Uterus (tissue), 4 donors: ENCODE measurements at places on chromosomes 2 and 18. TPM values are rescaled to one million over a fixed set of nuclear protein-coding genes. Genes with fewer than 3 reads are reported as not detected.

The CCDC148 gene
- 9.7 TPM for total RNA-seq

The CCDC141 gene
- total RNA-seq: 4.6 TPM

DNA sequence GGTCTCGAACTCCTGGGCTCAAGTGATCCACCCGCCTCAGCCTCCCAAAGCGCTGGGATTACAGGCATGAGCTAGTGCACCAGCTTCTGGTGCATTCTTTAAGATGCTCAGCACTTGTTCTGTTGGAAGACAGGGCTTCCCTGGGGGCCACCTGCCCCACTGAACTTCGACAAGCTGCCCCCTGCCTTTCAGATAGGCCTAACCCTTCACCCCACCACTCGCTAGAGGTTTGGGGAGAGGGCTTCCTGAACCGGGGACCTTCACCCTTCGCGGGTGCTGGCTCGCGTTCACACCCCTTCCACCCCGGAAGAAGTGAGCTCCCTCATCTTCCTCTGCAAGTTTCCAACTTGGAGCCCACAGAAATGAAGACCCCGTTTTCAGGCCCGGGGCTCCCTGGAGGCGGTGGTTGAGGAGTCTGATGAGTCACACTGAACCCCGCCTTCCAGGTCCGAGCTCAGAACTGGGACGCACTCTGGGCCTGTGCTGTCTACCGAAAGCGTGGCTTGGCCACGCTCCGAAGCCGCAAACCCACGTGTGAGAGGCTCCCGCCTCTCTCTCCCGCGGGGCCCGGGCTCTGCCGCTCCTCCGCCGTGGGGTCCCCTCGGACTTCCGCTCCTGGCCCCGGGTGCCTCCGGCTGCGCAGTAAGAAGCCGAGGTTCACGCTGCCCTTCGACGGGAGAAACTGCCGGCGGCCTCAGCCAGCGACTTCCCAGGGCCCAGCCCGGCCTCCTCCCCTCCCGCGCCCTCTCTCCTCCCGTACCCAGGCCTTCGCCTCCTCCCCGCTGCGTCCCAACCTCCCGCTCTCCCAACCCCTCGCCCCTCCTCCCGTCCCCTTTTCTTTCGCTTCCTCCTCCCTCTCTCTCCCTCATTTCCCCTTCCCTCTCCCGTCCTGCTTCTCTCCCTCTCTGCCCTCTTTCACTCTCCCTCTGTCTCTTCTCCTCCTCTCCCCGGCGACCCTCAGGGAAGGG, 47.5 kb upstream of the SP3 start:
- DNase-seq: peak; percentile 85

DNA sequence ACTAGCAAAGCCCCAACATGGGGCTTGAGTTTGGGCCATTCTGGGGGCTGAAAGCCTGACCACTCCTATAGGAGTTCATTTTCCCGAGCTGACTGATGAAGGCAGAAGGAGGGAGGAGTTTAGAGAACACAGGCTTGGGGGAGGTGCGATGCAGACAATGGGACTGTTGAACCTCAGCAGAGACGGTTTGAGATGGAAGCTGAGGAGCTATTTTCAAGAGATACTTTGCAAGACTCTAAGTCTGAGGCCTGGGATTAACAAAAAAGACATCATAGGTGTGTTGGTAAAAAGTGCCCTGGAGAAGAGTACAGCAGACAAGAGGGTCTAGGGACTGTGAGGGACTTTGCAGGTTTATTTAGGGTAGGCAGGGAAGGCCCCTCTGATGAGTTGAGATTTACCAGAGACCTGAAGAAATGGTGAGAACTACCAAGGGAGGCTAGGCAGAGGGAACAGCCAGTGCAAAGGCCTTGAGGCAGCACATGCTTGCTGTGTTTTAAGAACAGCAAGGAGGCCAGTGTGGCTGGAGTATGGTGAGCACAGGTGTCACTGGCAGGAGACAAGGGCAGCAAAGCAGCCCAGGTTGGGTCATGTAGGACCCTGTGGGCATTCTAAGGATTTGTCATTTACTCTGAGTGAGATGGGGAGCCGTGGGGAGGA, 31.6 kb downstream of the PCBP1 start:
- no peak for DNase-seq

The OTOF gene
- 0.21 TPM for total RNA-seq

DNA sequence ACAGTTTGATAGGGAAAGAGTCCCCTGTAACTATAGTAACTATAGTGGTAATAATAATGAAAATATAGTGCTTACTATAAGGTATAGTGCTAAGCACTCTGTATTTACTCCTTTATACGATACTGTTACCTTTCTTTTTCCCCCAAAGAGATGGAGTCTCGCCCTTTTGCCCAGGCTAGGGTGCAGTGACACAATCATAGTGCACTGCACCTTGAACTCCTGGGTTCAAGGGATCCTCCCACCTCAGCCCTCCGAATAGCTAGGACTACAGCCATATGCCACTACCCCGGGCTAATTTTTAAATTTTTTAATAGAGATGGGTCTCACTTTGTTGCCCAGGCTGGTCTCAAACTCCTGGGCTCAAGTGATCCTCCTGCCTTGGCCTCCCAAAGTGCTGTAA, 34.6 kb downstream of the EML4 start:
- no peak for DNase-seq

DNA sequence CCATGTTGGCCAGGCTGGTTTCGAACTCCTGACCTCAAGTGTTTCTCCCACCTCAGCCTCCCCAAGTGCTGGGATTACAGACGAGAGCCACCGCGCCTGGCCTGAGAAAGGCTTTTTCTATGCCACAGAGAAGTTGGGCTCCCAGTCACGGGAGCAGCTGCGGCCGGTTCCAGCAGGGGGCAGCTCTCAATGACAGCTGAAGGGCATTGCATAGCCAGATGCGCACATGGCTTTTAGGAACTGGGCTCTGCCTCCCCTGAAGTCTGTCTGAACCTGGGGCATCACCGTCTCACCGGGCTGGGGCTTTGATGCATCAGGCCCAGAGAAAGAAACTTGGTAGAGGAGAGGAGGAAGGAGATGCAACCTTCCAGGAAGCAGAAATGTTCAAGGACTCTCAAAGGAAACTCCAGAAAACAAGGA, 84.2 kb upstream of the LAPTM4A start:
- peak; percentile 57 for DNase-seq

The TPO gene
- total RNA-seq: not detected

DNA sequence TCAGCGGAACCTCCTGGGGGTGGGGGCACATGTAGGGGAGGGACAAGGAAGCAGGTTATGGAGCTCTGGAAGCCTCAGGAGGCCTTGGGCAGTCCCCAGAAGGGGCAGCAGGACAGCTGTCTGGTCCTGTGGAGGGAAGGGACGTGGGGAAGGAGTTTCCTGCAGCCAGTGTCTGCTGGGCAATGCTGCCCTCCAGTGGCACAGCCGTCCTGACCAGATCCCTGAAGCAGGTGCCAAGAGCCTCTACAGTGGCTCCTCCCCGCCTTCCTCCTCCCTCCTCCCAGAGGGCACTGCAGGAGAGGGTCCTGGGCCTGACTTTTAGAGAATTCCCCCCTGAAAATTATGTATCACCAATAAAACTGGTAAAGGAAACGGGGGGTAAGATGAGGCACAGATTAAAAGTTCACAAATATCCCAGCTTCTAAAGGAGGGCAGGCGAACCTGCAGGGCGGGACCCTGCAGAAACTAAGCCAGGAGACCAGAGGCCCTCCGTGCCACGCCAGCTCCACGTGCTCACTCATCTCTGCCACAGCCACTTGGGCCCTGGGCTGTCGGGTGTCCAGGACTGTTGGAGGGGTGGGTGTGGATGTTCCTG, 258.5 kb downstream of the TWIST2 start:
- DNase-seq: peak; percentile 32

The TTC31 gene
- 29.2 TPM for total RNA-seq

The LYG2 gene
- not detected for total RNA-seq

- no peak for DNase-seq
Measured at GRCh38 chr2:239833269-239834109, 191.7 kb downstream of the NDUFA10 start.

The GPAT2 gene
- 4.8 TPM for total RNA-seq

DNA sequence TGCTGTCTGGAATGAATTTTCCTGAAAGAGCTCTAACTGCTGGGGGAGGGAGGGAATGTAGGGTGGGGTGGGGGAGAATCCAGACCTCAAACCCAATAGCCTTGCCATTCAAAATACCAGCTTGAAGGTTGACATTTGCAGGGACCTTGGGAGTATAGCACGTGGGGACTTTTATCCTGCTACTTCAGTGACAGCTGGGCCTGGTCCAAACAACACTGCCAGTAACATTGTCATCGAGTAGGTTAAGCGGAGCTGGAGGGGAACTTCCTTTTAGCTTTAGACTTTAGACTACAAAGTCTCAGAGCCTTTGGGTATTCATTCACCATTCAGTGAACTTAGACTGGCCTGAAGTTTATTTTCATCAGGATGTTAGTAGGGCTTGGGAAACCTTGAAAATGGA, 248.7 kb downstream of the MEIS1 start:
- no peak for DNase-seq

The C2orf92 gene
- 17.5 TPM for total RNA-seq

DNA sequence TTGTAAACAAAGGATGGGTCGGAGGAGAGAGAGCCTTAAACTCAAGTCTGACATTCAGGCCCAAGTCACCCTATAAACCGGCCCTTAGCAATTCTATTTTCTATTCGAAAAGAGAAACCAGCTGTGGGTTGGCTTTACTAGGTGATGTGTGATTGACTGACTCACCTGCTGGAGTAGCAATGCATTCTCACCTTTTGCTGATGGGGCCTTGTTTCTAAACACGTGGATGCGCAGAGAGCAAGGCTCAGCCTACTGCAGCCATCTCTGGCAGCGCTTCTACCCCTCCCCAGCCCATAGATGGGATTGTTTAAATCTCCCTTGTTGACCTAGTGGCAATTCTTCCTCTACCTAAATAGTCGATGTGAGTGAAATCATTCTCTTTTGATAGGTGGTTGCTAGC, 138.5 kb downstream of the MEIS1 start:
- DNase-seq: no peak

The FSIP2 gene
- total RNA-seq: 4.3 TPM

DNA sequence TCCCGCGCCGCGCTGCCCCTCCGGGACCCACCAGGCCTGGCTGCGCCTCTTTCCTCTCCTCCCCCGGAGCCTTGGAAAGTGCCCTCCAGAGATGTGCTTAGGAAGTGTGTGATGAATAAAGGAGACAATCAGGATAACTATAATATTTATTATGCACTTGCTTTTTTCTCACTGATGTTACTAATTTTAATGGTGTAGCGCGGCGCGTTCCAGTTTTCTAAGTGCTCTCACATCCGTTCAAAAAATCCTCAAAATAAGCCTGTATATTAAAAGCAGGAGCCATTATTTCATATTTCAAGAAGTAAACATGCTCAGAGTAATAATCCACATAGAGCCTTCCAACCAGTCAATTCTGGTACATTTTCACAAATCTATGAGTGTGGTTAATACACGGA, 941 bp upstream of the MPPE1 start:
- DNase-seq: no peak

The ERMN gene
- not detected for total RNA-seq

DNA sequence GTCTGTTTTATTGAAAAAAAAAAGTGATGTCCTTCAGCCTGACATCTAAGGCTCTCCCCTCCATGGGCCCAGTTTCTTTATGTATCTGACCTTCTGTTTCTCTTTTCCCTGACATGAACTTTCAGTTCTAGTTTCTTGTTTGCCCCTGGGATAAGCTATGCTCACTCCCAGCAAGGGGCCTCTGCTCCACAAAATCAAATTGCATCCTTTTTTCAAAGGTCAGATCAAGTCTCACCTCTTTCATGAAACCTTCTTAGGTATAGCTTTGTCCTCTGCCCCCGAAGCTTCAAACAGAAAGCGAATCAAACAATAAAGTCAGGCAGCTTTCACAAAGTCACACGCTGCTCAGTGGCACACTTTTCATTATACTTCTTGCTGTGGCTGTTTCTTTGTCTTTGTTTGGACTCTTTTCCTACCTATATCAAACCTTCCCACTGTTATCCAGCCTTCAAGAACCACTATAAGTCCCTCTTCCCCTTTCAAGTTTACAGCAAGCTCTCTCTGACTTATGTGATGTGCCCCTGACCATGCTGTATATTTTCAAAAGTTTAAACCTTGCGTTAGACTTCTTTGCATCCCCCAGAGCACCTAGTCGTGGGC, 23.3 kb downstream of the MAP3K19 start:
- DNase-seq: no peak

DNA sequence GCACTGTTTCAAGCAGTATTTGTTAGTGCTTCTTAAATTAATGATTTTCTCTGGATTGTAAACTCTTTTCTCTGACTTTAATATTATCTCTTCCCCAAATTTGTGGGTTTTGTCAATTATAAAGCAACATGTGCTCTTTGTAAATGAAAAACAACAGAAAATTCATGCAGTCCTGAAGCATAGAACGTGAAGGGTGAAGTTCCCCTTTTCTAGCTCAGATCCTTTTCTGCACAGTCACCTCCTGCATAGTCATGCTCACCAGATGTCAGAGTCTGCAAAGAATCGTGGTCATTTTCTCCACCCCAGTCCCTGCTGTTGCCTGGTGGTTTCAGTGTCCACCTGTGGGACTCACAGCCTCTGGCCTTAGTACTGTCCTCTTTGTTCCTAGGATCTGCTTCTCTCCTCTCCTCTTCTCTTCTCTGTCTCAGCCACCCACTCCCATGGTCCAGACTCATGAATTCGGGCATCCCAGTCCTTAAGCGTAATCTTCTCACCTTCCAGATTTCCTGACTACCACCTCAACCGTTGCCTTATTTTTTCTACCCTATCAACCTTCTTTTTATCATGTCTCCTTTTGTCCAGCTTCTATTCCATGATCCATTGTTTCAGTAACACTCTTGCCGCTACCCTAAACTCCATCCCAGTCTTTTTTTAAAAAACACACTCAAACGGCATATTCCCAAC, 229.1 kb downstream of the RTP5 start:
- no peak for DNase-seq

The SERPINB7 gene
- not detected for total RNA-seq

The LAMA3 gene
- total RNA-seq: 75.4 TPM

The RASGRP3 gene
- total RNA-seq: 5.1 TPM

DNA sequence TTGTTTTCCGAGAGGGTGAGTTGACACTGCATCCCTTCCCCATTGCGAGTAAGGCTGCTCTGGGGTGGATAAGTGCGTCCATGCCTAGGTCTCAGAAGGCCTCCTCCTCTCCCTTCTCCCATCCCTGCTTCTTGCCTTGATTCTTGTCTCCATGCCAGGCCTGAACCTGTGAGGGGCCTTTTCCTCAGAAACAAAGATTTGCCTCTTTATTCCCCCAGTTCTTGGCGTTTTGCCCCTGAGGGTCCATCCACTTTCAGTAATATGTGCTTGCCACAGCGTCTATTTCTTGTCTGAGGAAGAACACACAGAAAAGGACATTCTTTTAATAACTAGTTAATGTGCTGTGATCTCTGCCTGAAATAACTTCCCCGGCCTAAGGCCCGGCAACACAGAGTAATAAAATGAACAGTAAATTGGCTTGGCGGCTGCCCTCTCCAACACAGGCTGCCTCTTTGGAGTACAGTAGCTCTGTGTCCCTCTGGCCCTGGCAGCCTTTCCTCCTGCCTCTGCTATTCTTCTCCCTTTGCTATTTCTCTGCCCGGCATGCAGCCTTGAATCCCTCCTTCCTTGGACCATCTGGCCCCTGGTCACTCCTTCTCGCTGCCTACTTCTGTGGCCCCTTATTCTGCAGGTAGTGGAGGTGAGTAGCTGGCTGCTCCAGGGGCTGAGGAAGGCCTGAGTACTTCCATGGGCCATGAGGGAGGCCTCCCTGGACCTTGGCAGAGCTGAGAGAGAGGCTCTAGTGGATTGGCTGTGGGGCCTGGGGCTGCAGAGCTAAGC, 4.4 kb downstream of the EHD3 start:
- DNase-seq: no peak
